Mesothelial cell of epicardium (in vitro differentiated cells): ENCODE measurements at places on chromosomes 5 and 9. TPM values are rescaled to one million over a fixed set of nuclear protein-coding genes. Genes with fewer than 3 reads are reported as not detected.

Gene ZFR
- 68.2 to 71.5 TPM (median 70.7 TPM) in 3 replicates for total RNA-seq

Gene FGFR4
- 4.7 to 8.0 TPM (median 5.9 TPM) in 3 replicates for total RNA-seq

DNA sequence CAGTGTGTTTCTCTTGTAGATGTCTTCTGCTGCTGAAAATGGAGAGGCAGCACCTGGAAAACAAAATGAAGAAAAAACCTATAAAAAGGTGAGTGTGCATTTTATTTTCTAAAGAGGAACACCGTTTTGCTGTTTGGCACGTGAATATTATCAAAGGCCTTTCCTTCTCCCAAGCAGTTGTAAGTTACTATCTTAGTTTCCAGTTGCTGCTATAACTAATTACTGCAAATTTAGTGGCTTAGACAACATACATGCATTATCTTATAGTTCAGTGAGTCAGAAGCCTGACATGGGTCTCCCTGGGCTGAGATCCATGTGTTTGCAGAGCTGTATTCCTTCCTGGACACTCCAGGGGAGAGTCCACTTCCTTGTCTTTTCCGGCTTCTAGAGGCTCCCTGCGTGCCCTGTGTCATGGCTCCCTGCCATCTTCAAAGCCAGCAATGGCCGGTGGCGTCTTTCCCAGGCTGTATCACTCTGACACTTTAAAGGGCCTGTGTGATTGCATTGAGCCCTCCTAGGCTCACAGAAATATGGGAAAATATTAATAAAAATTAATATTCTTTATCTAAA lies 117.6 kb downstream of the PIP5K1B start:
- no peak overlapping the region for H3K27ac ChIP-seq
- H3K27me3 ChIP-seq, result no peaks in the 10 kb centered on the region
- peaks cover 1% of the 10 kb centered on the region for H3K4me1 ChIP-seq
- H3K4me3 ChIP-seq, result no peak overlapping the region
- no peak for DNase-seq

- no peaks in the 10 kb centered on the region for H3K27me3 ChIP-seq
- H3K4me1 ChIP-seq, result peaks cover 10% of the 10 kb centered on the region
- H3K36me3 ChIP-seq, result peaks cover 12% of the 10 kb centered on the region
- no peak overlapping the region for H3K27ac ChIP-seq
- H3K4me3 ChIP-seq, result no peak overlapping the region
Observed at GRCh38 chr9:15300218-15300617, 6.8 kb downstream of the TTC39B start.

Gene DHFR
- 29.2 to 30.9 TPM (median 29.4 TPM) in 3 replicates for total RNA-seq

GRCh38 chr5:133051061-133051541 lies 712 bp upstream of the HSPA4 start:
- peak overlapping the region; percentile 100 for H3K27ac ChIP-seq
- H3K36me3 ChIP-seq, result no peaks in the 10 kb centered on the region
- no peak for DNase-seq
- H3K4me1 ChIP-seq, result peaks cover 44% of the 10 kb centered on the region
- no peaks in the 10 kb centered on the region for H3K27me3 ChIP-seq

Gene PSMD5
- total RNA-seq, result 46.9 to 57.3 TPM (median 56.1 TPM) in 3 replicates

Gene TXNDC8
- not detected in 3 replicates for total RNA-seq

Gene MZB1
- 0.20 TPM in 1 of 3 replicates, not detected in the others for total RNA-seq

- H3K27ac ChIP-seq, result no peak overlapping the region
- no peak for DNase-seq
- no peak overlapping the region for H3K4me3 ChIP-seq
Observed at GRCh38 chr5:38680094-38680825, 123.8 kb upstream of the LIFR start.

Gene PHYHD1
- 22.2 to 25.4 TPM (median 24.3 TPM) in 3 replicates for total RNA-seq

DNA sequence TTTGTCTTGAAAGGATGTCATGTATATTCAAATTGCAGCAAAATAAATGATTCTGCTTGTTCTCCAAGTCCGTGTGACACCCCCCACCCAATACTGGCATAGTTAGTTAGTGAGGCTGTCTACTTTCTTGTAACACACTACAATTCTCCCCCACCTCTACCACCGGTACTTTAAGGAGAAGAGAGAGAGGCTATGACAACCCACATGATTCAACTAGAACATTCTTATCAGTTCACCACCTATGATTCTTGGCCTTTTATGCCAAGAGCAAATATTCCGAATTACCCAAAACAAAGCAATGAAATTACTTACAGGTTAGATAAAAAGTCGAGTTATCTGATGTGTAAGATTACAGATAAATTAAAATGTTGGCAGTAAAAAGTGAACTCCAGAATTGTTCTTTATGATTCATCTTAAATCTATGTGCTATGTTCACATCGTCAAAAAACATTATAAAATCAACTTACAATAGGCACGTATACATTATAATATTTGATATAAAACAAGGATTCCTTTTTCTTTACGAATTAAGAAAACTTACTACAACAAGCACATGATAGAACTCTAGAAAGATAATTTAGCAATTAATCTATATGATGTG lies 14.4 kb downstream of the MEF2C start:
- H3K4me1 ChIP-seq, result no peaks in the 10 kb centered on the region
- no peak for DNase-seq
- no peak overlapping the region for H3K27ac ChIP-seq
- no peak overlapping the region for H3K4me3 ChIP-seq
- H3K27me3 ChIP-seq, result peaks cover 1% of the 10 kb centered on the region
- H3K36me3 ChIP-seq, result no peaks in the 10 kb centered on the region
